Activated naive CD4-positive, alpha-beta T cell treated with anti-CD3 and anti-CD28 coated beads, Interleukin-2, amount 10 ng/mL, durations not matched to agents 7 days and 5 days (primary cell): ENCODE measurements at places on chromosomes 13 and 19.

GRCh38 chr13:32045537-32045936 is 14.0 kb downstream of the FRY start:
- H3K4me1 ChIP-seq: peaks cover 62% of the 10 kb centered on the region
- H3K4me3 ChIP-seq: no peak overlapping the region
- H3K27ac ChIP-seq: peak overlapping the region; percentile 91
- peaks cover 3% of the 10 kb centered on the region for H3K27me3 ChIP-seq
- H3K36me3 ChIP-seq: peaks cover 16% of the 10 kb centered on the region
- DNase-seq: no peak

- DNase-seq: no peak
- no peak overlapping the region for H3K4me3 ChIP-seq
- H3K36me3 ChIP-seq: no peaks in the 10 kb centered on the region
- no peak overlapping the region for H3K27ac ChIP-seq
- H3K4me1 ChIP-seq: no peaks in the 10 kb centered on the region
- H3K27me3 ChIP-seq: peaks cover 9% of the 10 kb centered on the region
Measured at GRCh38 chr13:39858794-39859193, 203.3 kb downstream of the COG6 start.

DNA sequence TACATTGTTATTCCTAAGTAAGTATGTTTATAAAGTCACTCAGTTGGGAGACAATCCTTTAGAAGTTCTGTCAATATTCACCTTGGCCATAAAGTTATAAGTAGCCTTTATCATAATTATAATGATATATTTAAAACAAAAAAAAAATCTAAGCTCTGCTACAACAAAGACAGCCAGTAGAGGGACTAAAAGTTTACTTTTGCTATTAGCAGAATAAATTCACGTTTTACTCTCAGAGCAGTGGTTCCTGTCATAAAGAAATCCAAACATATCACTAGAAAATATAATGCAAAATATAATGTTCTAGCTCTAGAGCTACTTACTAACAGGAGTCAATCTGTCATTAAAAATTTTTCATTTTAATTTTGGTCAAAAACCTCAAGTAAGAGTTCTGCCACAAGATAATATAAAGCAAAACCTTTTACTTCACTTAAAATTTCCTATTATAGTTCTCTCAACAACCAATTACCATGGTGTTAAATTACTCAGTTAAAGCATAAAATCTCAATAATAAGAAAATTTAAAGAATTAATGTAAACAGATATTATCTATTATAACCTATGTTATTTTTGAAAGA is 17.7 kb downstream of the INTS6 start:
- no peak for DNase-seq
- no peak overlapping the region for H3K4me3 ChIP-seq
- H3K27me3 ChIP-seq: no peaks in the 10 kb centered on the region
- H3K27ac ChIP-seq: no peak overlapping the region
- H3K36me3 ChIP-seq: peaks cover 14% of the 10 kb centered on the region

DNA sequence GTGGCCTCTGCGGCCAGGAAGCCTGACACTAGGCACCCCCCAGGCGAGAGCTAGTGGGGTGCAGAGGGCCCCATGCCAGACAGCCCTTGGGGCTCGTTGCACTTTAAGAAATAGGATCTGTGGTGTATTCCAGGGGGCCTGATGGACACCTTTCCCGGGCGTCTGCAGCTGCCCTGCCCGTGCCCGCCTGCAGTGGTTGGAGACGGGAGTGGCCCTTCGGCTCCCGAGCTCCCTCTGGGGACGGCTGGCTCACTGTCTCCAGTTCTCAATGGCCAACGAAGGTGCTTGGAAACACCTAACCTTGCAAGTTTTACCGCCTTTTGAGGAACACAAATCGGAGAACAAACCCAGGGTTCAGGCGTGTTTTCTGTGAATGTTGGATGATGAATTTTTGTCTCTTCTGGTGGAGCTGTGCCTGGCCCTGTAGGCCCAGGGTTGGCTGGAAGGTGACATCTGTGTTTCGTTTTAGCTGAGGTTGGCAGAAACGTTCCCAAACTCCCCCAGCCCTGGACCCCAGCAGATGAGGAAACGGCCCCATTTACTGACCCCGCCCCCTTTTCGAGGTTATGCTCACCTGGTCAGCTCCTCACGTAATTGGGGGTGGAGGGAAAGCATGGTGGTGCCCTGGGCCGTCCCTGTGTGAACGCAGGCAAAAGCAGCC is 17.4 kb upstream of the NPAS1 start:
- no peak overlapping the region for H3K4me3 ChIP-seq
- peaks cover 9% of the 10 kb centered on the region for H3K36me3 ChIP-seq
- DNase-seq: no peak
- H3K4me1 ChIP-seq: no peaks in the 10 kb centered on the region
- H3K27me3 ChIP-seq: peaks cover 50% of the 10 kb centered on the region

GRCh38 chr13:110830331-110830730 is 84.5 kb downstream of the ANKRD10 start:
- no peaks in the 10 kb centered on the region for H3K4me1 ChIP-seq
- peaks cover 23% of the 10 kb centered on the region for H3K27me3 ChIP-seq
- no peak overlapping the region for H3K4me3 ChIP-seq
- H3K27ac ChIP-seq: no peak overlapping the region
- no peak for DNase-seq
- H3K36me3 ChIP-seq: no peaks in the 10 kb centered on the region

DNA sequence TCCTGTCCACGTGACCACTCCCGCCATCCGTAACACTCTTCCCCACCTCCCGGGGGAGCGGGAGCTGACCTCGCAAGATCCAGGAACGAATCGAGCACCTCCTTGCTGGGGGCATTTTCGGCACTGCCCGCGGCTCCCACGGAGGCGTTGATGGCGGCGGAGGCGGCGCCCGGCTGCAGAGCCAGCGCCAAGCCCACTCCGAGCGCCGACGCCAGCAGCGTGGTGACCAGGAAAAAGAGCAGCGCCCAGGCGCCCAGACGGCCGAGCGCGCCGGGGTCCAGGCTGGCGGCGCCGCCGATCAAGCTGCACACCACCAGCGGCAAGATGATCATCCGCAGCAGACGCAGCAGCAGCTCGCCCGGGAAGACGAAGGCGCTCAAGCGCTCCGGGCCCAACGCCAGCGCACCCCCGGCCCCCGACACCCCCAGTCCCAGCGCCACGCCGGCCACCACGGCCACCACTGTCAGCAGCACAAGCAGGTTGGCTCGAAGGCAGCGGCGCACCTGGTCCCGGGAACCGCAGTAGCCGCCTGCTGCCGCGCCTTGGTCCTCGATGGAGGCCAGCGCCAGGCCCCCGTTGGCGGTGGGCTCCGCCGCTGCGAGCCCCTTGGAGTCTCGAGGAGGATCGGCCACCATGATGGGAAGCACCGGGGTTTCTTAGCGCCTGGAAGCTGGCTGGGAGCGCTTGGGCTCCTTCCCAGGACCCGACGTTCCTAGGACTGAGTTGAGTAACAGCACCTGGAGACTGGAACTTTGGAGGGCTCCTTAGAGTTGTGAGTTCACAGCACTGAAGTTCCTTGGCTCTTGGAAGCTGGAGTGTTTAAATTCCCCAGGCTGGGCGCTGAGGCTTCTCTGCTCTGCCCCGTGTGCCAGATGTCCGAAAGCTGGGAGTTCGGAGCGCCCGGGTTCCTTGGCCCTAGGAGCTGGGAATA is 798 bp downstream of the SLC1A5 start:
- H3K27me3 ChIP-seq: peaks cover 6% of the 10 kb centered on the region
- peaks cover 32% of the 10 kb centered on the region for H3K36me3 ChIP-seq
- peaks cover 71% of the 10 kb centered on the region for H3K4me1 ChIP-seq
- DNase-seq: peak; percentile 59
- peak overlapping the region; percentile 96 for H3K4me3 ChIP-seq
- H3K27ac ChIP-seq: peak overlapping the region; percentile 93

DNA sequence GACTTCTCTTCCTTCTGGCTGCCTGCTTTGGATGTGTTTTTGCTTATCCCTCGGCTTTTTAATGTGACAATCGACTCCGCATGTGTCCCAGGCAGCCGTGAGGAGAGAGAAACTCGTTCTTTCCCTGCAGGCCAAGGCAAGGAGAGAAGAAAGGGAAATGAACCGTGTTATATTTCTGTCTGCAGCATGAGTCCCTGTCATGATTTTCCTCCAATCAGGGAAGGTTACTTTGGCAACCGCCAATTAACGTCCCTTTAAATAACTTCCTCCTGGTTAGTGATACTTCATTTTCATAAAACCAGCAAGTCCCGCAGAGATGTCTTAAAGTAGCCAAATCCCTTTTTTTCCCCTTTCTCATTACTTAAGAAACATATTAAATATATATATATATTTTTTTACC is 42.6 kb downstream of the RFC3 start:
- H3K4me1 ChIP-seq: no peaks in the 10 kb centered on the region
- no peak for DNase-seq
- no peak overlapping the region for H3K27ac ChIP-seq
- peaks cover 3% of the 10 kb centered on the region for H3K36me3 ChIP-seq
- H3K27me3 ChIP-seq: no peaks in the 10 kb centered on the region

DNA sequence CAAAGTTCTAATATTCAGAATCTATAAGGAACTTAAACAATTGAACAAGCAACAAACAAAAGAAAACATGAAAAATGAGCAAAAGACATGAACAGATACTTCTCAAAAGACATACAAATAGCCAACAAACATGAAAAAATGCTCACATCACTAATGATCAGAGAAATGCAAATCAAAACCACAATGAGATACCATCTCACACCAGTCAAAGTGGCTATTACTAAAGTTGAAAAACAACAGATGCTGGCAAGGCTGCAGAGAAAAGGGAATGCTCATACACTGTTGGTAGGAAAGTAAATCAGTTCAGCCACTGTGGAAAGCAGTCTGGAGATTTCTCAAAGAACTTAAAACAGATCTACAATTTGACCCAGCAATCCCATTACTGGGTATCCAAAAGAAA is 74.3 kb downstream of the CRYL1 start:
- H3K27me3 ChIP-seq: no peaks in the 10 kb centered on the region
- peaks cover 13% of the 10 kb centered on the region for H3K4me1 ChIP-seq
- no peak for DNase-seq
- H3K36me3 ChIP-seq: peaks cover 11% of the 10 kb centered on the region

DNA sequence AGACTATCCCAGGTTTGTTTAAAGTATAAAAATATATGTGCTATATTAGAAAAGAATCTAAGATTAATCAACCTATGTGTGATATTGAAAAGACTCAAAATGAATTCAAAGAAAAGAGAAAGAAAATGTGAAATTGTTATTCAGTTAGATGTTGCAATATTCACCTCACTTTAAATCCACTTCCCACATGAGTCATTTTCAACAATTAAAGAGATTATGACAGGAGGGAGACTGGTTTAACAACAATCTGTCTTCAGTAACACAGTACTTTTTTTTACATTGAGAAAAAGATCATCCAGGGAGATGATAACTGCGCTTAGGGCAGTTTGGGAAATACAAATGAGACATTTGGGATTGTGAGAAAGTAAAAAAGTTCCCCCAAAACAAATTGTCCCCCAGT is 1246.2 kb downstream of the SLITRK1 start:
- no peak overlapping the region for H3K27ac ChIP-seq
- no peak for DNase-seq
- H3K36me3 ChIP-seq: no peaks in the 10 kb centered on the region
- no peaks in the 10 kb centered on the region for H3K4me1 ChIP-seq
- no peak overlapping the region for H3K4me3 ChIP-seq

DNA sequence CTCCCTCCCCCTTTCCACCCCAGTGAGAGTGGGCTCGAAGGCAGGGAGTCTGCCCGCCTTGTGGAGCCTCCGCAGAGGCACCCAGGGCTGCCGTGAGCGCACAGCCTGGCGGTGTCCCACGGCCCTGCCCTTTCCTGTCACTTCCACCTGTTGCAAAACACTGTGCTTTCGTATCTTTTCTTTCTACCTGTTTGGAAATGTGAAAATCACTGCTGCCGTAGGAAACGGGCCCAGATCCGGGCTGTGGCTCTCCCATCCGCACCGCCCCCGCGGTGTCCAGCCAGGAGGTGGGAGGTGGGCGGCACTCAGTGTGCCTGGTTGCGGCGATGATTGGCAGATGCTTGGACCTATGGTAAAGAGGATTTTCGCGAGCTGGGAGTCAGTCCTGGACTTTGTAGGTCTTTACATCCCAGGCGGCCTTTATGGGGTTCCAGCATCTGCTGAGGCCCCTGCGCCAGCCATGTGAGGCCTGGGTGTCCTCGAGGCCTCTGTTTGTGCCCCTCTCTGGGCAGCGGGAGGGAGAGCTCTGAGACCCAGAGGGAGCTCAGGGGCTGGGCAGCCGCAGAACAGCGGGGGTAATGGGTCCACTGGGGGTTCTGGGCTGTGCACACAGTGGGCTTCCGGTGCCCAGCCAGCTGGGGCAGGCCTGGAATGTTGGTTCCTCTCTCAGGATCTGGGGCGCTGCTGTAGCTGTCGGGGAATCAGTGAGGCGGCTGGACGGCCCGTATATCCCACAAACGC is 6.1 kb downstream of the STK11 start:
- no peaks in the 10 kb centered on the region for H3K27me3 ChIP-seq
- H3K4me3 ChIP-seq: no peak overlapping the region
- no peak for DNase-seq
- H3K36me3 ChIP-seq: peaks cover 35% of the 10 kb centered on the region
- peak overlapping the region; percentile 78 for H3K27ac ChIP-seq

GRCh38 chr19:5369962-5370367 is 29.4 kb upstream of the PTPRS start:
- peak; percentile 60 for DNase-seq
- no peaks in the 10 kb centered on the region for H3K27me3 ChIP-seq
- H3K36me3 ChIP-seq: no peaks in the 10 kb centered on the region
- H3K27ac ChIP-seq: no peak overlapping the region
- H3K4me3 ChIP-seq: no peak overlapping the region
- no peaks in the 10 kb centered on the region for H3K4me1 ChIP-seq

DNA sequence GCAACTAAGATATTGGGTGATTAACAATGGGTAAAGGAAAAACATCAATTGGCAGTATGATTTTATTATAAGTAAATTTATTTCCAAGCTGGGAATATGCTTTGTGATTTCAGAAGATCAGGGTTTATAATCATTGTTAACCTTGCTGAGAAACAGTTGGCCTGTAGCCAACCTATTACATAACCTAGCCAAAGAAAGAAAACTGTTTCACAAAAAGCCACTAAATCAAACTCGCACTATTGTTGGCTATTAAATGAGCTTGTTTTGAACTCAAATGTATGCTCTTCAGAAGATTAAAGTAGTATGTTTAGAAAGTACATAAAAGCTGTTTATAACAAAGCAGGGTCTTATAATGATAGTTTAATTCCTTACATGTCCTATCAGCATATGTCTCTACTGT is 151.7 kb downstream of the LHFPL6 start:
- DNase-seq: no peak
- H3K4me1 ChIP-seq: no peaks in the 10 kb centered on the region
- H3K4me3 ChIP-seq: no peak overlapping the region
- H3K36me3 ChIP-seq: no peaks in the 10 kb centered on the region

GRCh38 chr13:98838776-98839175 is 86.3 kb upstream of the SLC15A1 start:
- no peaks in the 10 kb centered on the region for H3K4me1 ChIP-seq
- peaks cover 18% of the 10 kb centered on the region for H3K36me3 ChIP-seq
- no peak overlapping the region for H3K4me3 ChIP-seq

GRCh38 chr13:75530549-75530961 is 7.1 kb downstream of the COMMD6 start:
- no peak overlapping the region for H3K4me3 ChIP-seq
- peaks cover 51% of the 10 kb centered on the region for H3K36me3 ChIP-seq
- peaks cover 39% of the 10 kb centered on the region for H3K4me1 ChIP-seq
- DNase-seq: no peak

GRCh38 chr13:40241125-40241798 is 425.2 kb downstream of the FOXO1 start:
- no peak overlapping the region for H3K27ac ChIP-seq
- H3K4me3 ChIP-seq: no peak overlapping the region
- H3K27me3 ChIP-seq: no peaks in the 10 kb centered on the region
- DNase-seq: no peak
- H3K36me3 ChIP-seq: peaks cover 2% of the 10 kb centered on the region
- no peaks in the 10 kb centered on the region for H3K4me1 ChIP-seq
